Natural killer cell treated with Interleukin-12 subunit alpha and Interleukin-12 subunit beta and Interleukin-15 and Interleukin-18, amount 100 ng/mL, for 72 hours (primary cell): ENCODE measurements at places on chromosomes 5 and 9. TPM values are rescaled to one million over a fixed set of nuclear protein-coding genes. Genes with fewer than 3 reads are reported as not detected.

- no peak for DNase-seq
These were observed 6.8 kb downstream of the LMX1B start for GRCh38 chr9:126620478-126620877.

Gene PCDHGA4
- 0.50 TPM for total RNA-seq

DNA sequence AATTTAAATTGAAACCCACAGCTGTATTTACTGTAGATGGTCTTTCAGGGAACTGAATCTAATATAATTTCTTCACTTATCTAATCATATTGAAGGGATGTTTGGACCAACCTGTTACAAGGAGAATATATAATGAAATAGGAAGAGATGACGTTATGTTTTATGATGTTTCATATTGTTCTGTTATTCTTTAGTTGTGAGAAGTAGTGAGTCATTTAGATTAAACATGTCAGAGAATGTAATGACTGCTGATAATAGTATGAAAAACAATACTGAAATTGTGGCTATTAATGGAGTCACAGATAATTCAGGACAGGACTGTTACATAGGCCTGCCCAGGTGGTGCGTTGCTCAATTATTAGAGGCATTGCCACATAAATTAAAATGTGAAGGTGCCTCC is 1993.4 kb downstream of the EFNA5 start:
- no peak for DNase-seq

- no peak for DNase-seq
These were observed 473.4 kb downstream of the NTRK2 start for GRCh38 chr9:85142968-85143367.
